ENCODE measurements at places on chromosomes 12 and 14. TPM values are rescaled to one million over a fixed set of nuclear protein-coding genes. Genes with fewer than 3 reads are reported as not detected.
A peak's percentile ranks its signal among the peaks of the same experiment; 100 is the strongest.

Gene SERPINA9
- not detected for total RNA-seq

GRCh38 chr12:120466560-120467315 lies 2.8 kb downstream of the SRSF9 start:
- DNase-seq, result peak; percentile 20

DNA sequence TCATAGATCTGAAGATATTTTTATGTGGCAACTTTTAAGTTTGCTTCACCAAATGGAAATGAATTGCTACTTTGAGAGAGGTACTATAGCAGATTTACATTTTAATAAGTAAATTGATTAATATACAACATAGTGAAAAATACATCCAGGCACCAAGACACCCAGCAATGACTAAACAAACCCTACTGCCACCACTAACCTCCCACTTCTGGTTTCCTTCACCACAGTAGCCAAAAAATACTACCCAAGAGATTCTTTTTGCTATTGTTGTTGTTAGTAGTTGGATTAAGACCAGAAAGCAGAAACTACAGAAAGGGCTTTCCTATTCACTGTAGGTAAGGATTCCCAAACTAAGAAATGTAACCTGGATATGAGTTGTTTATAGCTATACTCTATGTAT lies 54.1 kb downstream of the COCH start:
- DNase-seq, result no peak

DNA sequence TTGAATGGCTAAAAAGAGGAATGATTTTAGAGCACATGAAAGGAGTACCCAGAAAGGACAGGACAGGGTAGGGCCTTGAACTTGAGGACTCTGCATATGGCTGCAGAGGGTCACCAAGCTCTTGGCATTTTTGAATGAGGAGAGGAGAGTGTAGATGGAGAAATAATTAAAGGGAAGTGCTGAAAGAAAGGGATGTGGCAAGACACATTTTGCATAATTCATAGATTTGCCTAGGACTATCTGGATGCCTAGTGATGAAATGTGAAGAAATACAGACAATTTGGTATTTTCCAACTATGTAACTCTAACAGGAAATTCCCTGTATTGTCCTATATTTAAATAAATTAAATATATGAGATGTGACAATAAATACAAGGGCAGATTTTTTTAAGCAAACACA lies 27.5 kb upstream of the MDM1 start:
- no peak for DNase-seq

- no peak for DNase-seq
Observed at GRCh38 chr12:57891542-57892228, 45.2 kb upstream of the CTDSP2 start.

DNA sequence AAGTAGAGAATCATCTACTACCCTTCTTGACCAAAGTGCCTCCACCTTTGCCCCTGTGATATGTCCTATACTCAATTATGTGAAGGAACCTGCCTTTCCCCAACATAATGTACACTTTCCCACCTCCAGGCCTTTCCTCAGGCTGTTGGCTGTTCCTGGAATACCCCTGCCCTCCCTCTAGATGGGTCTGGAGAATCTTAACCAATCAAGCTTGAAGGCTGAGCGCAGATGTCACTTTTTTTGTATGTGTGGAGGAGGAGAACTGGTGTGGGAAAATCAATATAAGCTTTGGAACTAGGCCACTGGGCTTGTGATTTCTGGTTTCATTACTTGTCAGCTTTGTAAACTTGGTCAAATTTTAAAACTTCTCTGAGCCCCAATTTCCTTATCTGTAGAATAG lies 4.7 kb downstream of the BMAL2 start:
- no peak for DNase-seq
